Stimulated activated CD4-positive, alpha-beta T cell treated with anti-CD3 and anti-CD28 coated beads, TNF-alpha, amount 100 ng/mL, for 1 hour (primary cell): ENCODE measurements at places on chromosomes 7 and 10.

GRCh38 chr10:23585186-23585585, 146.3 kb downstream of the OTUD1 start:
- no peak for DNase-seq

DNA sequence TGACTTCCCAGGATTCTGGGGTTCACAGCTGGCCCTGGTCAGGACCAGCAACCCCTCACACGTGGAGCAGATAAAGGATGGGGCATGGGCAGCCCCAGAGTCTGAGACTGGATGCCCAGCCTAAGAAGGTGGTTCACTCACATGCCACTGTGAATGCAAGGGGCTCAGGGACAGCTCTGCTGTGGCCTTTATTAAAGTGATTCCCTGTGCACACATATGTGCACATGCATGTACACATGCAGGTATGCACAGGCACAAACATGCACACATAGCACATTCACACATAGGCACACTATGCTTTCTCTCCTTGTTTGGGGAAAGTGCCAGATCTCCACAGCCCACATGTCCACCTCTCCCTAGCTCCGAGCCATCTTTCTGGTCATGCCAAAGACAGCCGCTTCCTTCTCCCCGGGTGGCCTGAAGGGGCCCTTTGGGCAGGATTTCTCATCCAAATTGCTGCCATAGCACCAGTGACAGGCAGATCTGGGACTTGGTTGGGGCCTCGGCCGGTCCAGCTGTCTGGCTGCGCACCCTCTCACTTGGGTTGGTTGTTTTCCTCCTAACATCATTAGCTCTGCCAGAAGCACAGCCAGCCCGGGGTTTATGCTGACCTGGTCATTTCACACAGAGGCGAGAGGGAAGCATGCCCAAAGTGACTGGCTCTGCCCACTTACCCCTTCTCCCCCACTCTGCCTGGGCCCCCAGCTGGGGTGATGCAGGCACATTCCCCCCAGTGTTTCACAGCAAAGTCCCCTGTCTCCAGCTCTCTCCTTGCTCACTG, 1.4 kb downstream of the GCK start:
- no peak for DNase-seq

DNA sequence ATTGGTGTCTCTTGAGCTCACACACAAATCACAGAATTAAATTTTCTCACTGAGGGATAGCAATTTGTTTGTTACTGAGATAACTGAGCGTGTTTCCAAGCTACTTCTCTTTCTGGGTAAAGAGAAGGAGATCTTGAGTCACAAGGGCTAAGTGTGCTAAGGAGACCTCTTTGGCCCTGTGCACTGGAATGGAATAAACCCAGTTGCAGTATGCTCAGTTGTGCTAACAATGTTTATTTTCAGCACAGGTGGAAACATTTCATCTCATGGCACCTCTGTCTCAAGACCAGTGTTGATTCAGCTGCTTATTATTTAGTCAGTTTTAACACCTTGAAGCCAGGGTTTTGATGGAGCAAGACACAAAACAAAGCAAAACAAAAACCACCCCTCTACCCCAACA, 22.5 kb upstream of the UBE2H start:
- DNase-seq, result no peak

GRCh38 chr10:79246209-79246581, 101.1 kb upstream of the PPIF start:
- DNase-seq, result no peak

GRCh38 chr7:1124816-1125602, 35.0 kb downstream of the ZFAND2A start:
- DNase-seq, result no peak

DNA sequence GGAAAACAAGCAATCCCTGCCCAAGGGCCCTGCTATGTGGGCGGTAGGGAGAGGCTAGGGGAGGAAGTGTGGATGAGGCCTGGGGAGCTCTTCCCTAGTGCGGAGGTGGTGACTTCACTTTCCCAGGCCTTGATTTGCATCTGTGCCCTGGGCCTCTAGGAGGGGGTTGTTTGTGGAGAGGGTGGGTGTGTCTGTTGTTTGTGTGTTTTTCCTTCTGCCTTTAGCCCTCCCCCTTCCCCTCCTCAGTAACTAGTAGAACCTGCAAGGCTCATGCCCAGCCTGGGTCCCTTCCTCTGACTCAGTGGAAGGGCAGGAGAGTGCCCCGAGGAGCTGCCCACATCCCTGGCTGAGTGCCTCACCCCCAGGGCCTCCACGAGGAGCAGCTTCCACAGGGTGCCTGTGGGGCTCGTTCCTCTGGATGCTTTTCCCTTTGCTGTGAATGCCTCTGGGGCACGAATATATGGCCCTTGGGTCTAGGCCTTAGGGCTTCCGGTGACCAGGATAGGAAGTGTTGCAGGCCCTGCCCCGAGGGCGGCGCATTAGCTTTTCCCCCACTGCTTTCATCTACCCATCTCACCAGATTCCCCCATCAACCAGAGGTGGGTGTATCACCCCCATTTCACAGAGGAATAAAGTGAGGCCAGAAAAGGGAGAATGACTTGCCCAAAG, 89.4 kb upstream of the DUSP5 start:
- no peak for DNase-seq

DNA sequence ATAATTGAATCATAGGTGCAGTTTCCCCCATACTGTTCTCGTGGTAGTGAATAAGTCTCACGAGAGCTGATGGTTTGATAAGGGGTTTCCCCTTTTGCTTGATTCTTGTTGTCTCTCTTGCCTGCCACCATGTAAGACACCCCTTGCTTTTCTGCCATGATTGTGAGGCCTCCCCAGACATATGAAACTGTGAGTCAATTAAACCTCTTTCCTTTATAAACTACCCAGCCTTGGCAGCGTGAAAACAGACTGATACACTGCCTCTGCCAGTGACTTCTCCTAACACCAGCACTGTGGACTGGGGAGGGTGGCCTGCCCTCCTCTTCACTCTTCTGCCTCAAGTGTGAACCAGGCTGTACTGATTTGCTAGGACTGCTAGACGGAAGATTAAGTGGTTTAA, 108.6 kb downstream of the RAB11FIP2 start:
- no peak for DNase-seq

DNA sequence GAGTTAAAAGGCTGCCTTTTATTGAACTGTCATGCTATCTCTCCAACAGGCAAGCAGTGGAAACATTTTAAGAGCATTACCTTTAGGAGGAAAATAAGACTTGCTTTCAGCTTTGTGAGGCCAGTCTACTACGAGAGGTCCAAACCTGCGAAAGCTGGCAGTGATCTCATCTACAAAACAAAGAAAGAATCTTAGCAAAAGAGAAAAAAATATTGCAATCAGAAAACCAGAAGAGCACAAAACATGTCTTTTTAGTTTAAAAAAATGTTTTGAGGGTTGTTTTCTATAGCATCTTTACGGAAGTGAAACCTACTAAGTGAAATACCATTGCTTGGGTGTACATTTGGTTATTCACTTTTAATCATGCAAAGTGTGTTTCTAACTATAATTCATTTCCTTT, 147.9 kb downstream of the CPEB3 start:
- DNase-seq, result no peak

GRCh38 chr10:99341248-99341647, 12.1 kb downstream of the CNNM1 start:
- no peak for DNase-seq

DNA sequence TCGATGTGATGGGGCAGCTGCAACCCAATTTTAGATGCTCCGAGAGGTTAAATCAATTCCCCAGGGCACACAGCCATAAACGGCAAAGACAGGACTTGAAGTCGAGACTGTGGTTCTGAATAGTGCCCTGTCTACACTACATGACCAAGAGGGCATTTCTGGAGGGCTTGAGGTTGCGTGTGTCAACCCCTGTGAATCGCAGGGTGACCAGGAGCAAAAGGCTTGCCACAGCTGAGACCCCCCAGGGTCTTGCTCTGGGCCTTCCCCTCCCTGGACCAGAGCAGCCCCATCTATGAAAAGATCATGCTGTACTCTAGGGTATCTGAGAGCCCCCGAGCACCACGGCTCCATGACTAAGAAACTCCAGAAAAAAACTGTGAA, 26.8 kb upstream of the RASGEF1A start:
- no peak for DNase-seq

DNA sequence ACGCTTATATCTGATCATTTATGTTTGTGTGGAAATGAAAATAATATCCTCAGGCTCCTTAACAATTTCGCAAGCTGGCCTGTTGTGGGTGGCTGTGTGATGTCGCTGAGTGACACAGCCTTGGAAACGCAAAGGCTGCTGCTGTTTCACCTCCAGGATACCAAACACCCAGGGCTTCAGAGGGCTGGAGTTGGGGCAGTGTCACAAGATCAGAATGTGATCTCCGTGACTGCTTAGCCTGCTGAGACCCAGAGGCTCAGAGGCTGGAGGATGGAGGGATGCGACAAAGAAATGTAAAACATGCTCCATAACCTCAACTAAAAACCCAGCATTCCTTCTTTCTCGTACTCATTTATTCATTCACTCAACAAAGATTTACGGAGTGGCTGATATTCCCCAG, 37.2 kb upstream of the BMPER start:
- no peak for DNase-seq

- DNase-seq, result no peak
Measured at GRCh38 chr10:48517482-48517881, 87.4 kb downstream of the ARHGAP22 start.

DNA sequence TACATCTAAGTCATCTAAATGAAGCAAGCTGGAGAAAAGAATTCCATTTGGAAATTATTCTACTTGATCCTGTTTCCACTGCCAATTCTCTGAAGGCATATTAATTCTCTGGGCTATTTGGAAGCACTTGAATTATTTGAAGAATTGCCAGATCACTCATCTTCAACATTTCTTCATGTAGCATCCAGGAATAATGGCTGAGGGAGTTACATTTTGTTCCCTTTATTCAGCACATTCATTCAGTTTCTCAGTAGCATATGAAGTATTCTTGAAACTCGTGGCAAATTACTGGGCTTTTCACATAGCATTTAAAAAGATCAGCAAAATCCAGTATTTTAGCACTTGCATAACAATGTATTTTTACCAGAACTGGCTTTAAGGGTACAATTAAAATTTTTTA, 127.1 kb upstream of the VIPR2 start:
- DNase-seq, result no peak

- no peak for DNase-seq
Measured at GRCh38 chr7:44965441-44965903, 13.3 kb downstream of the MYO1G start.

DNA sequence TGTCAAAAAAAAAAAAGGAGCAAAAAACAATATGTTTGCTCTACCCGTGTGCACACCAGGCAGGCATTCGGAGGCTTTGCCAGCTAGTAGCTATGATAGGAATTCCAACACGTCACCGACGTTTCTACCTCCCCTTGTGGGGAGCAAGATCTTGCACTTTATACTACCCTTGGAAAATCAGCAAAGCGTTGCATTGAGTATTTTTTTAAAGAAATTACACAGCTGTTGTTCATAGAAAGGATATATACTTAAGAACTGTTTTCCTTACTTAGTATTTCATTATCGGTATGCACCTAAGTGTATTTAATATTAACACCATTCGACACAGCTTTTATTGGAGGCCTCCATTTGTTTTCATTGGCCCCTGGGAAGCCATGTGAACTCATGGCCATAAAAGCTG, 159.9 kb upstream of the MGMT start:
- no peak for DNase-seq

- DNase-seq, result no peak
Measured at GRCh38 chr10:35409094-35409582, 72.8 kb downstream of the CCNY start.

DNA sequence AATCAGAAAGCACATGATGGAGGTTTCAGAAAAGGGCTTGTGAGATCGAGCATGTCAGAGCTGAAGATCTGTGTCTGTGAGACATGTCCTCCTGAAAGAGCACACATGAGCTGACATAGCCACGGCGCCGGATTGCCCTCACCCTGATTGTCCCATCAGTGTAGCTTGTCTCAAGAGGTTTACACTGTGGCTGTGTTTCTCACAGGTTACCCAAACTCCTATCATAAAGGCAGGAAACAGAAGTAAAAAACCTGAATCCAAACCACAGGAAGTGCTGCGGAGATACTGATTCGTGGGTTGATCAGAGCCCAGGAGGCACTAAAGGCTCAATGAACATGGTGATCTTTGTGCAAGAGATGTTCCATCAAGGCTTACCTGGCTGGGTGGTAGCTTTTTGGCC, 3.9 kb upstream of the ATP6V0E2 start:
- no peak for DNase-seq

- DNase-seq, result no peak
Measured at GRCh38 chr10:27147701-27148100, 6.5 kb downstream of the YME1L1 start.

GRCh38 chr7:94417901-94418300, 23.2 kb downstream of the COL1A2 start:
- DNase-seq, result no peak

DNA sequence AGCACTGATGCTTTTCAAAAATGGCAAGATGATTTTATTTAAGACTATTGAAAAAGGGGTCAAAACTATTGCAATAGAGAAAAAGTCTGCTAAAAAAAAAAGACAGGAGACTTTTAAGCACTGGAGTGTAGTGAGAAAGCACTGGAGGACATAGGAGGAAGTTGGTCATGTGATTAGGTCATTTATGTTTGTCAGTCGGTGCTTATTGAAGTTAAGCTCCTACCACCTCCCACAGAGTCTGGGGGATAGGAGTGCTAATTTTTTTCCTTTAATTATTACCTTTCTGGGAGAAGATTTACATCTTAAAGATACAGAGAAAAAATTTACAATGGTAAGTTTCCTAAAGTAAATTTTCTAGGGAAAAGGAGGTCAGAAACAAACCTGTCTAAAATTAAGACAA, 80.2 kb upstream of the TMEM229A start:
- no peak for DNase-seq

DNA sequence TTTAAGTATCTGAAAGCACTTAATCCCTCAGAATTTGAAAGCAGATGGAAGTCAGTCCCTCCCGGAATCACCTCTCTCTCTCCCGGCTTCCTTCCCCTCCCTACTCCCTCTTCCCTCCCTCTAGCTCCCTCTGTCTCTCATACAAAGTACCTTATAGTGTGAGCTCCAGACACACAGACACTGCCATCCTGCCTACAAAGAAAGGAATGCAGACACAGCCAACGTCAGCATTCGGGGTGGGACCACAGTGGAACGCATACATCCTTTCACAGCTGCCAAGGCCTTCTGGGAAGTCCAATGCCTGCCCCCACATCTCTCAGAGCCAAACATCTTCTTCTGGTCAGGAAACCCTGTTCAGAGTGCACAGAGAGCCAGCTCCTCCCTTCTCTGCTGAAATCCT, 9.3 kb downstream of the NOD1 start:
- no peak for DNase-seq
